ENCODE measurements at places on chromosomes 2 and 18.
A peak's percentile ranks its signal among the peaks of the same experiment; 100 is the strongest.

GRCh38 chr2:195733831-195734230, 76.8 kb downstream of the SLC39A10 start:
- DNase-seq, result no peak

DNA sequence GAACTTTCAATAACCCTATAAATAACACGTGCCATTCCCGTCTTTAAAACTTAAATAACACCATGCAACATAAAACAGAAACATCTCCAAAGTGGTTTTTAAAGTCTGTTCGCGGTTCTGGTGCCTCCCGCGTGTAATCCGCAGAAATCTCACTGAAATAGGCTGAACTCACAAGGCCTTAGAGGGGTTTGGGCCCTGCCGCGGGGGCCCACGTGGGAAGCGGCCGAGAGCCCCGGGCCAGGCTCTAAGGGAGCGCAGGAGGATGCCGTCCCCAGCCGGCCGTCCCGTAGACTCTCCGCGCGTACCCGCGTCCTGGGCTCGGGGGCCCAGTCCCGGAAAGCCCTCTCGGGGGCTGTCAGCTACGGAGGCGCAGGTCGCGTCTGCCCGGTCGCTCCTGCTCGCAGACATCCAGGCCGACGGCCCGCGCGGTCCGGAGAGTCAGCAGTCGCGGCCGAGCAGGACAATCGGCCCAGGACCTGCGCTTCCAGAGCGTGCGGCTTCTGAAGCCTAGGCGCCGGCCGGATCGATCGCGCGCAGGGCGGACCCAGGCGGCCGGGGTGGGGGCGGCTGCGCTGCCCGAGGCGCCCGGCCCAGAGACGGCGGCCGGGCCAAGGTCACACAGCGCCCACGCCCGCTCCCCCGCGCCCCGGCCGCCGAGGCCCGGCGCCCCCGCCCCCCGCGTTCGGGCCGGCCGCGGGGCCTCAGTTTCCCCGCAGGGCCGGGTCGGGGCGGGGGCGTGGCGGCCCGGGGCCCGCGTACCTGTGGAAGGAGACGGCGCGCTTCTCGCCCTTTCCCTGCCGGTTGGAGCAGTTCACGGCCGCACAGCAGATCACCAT, 558 bp downstream of the THAP4 start:
- DNase-seq, result peak; percentile 37

DNA sequence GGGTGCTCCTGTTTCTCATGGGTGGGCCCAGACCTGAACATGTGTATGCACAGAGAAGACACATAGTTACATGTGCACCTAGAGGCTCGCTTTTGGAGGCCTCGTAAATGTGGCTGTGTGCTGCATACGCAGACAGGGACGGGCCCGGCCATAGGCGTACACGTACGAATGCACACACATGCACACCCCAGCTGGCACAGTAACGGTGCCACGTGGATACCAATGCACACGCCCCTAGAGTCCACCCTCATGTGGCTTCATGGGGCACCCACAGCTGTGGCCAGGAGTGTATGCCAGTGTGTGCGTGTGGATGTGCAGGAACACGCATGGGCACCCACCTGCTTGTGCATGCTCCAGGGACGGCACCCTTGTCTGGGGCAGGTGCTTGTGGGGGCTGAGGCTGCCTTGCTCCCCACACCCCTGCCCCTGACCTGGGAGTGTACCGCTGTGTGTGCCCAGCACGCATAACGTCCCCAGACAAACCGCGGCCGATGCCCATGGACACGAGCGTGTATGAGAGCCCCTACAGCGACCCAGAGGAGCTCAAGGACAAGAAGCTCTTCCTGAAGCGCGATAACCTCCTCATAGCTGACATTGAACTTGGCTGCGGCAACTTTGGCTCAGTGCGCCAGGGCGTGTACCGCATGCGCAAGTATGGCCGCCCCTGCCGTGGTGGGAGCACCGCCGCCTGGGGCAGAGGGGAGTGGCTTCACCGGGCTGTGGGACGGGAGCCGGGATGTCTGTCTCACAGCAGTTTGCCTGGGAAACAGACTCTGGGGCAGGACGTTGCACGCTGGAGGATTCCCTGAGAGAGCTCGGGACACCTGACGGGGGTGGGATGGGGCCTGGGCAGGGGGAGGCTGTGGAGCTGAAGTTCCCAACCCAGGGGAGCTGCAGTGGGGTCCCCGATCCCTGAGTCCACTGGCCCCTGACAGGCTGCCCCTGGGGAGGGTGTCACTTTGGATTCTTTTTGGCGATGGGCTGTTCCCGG, 21.0 kb downstream of the ZAP70 start:
- no peak for DNase-seq

DNA sequence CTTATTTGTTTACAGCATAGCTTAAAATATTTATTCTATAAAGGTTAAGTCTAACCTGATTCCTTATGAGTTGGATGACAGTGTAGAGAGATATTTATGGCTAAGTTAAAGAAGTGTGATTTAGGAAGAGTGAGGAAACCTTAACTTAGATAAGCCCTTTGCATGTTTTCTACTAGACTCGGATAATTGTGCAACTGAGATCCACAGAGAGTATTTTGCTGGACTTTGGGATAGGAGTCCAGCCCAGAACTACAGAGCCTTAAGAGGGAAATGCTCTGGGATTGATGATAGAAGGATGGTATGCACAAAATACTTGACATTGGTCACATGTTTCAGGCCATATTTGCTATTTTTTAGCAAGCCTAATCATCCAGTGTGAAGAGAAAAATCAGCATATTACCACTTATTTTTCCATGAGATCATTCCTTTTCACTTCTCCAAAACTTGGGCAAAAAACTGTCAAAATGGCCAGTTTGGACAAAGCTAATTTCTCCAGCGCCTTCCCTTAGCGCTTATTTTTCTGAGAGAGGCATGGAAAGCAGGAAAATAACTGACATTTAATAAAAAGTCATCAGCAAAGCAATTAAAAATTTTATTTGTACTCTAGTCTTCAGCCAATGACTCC, 3.1 kb downstream of the CD28 start:
- DNase-seq, result no peak

GRCh38 chr2:67137699-67138098, 259.4 kb upstream of the ETAA1 start:
- no peak for DNase-seq

DNA sequence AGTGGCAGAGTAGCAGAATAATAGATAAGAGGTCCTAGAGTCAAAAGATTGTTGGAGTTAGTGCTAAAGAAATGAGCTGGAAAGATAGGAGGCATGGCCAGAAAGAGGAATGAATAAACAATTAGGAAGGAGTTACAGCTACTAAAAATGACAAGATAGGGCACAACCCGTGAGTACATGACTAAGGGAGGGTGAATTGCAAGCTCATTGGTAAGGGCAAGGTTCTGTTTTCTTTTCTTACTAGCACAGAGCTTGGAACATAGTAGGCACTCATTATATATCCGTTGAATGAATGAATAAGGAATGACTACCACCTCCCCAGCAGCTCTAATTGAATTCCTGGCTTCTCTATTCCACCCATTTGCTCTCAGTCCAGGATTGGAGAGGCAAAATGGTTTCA, 5.7 kb upstream of the MARCO start:
- DNase-seq, result no peak

DNA sequence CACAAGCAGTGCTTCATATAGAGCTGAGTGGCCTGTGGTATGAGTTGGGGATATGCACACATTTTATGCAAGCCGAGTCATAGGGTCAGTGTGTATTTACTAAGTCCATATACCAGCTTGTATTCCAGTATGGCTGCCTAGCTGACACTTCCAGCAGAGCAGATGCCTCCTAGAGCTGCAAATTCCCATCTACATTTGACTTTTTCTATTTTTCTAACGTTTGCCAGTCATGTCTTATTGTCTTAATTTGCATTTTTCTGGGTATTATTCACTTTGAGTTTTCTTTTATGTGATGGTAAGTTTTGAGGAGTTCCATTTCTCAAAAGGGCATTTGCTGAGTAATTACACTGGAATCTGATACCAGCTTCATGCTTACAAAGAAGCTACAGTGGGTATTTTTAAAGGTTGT, 334.5 kb upstream of the CDH2 start:
- DNase-seq, result no peak

DNA sequence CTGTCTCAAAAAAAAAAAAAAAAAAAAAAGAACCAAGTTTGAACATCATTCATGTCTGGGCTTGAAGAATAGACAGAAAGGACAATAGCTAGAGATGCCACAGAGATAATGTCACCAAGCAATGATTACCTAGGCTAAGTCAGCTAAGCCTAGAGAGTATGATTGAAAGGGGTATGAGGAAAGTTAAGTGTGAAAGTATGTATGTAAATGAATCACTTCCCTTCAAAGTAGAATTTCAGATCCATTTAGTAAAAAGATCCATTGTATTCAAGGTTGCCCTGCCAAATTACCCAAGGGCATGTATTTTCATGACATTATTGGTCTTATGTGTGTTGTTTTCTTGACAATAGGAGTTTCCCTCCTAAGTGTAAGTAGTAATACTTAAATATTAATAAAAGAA, 34.1 kb upstream of the SLC39A10 start:
- no peak for DNase-seq

DNA sequence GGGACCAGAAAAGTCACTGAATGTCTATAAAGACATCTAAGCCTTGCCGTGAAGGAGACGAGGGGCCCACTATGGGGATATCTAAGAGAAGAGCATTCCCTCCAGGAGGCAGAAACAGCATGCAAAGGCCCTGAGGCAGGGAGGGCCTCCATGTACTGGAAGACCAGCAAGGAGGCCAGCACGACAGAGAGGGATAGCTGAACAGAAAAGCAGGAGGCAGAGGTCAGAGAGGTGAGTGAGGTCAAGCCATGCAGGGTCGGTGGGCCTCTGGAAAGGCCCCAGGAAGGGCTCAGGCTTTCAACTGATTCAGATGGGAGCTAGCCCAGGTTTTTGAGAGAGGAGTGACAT, 5.7 kb downstream of the TRABD2A start:
- no peak for DNase-seq

DNA sequence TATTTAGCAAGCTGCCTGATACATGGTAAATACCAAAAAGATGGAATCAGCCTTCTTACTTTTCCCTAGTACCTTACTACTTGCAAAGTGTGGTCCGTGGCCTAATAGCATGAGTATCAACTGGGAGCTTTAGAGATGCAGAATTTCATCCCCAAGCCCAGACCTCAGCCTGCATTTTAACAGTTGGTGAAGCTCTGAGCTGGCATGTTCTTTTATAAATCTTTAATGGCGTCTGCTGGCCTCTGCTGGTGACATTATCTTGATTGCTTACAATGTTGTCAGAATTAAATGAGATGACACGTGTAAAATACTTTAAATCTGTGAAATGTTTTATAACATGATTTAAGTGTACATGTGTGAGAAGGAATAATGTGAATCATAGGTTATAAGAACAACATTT, 115.1 kb upstream of the NOSTRIN start:
- peak; percentile 27 for DNase-seq

GRCh38 chr2:34003795-34004194, 404.7 kb upstream of the FAM98A start:
- DNase-seq, result no peak

DNA sequence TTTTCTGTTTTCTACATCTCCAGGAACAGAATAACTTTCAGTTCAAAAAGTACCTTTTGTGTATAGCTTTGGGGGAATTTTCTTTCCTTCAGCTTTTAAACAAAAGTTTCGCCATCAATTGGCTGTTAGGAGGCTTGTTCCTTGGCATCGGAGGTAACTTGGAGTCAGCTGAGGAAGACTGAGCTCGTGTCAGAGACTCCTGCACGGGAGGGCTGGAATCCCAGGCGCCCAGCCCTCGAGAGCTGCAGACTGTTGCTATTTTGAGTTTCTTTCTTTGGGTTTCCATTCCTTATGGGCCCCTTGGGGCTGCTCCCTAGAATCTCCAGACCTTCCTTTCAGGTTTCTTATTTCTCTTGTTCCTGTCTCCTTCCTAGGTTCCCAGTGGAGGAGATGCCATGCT, 8.1 kb downstream of the EMILIN2 start:
- no peak for DNase-seq

GRCh38 chr2:151374436-151374835, 17.0 kb downstream of the TNFAIP6 start:
- DNase-seq, result no peak

GRCh38 chr18:22828171-22828570, 105.0 kb upstream of the RBBP8 start:
- no peak for DNase-seq

Data from CD4-positive, alpha-beta T cell treated with Interleukin-17A for 4 hours (primary cell).